ENCODE measurements at places on chromosomes 1 and 21.

- DNase-seq = no peak
Observed at GRCh38 chr1:20081353-20081810, 11.4 kb downstream of the PLA2G5 start.

DNA sequence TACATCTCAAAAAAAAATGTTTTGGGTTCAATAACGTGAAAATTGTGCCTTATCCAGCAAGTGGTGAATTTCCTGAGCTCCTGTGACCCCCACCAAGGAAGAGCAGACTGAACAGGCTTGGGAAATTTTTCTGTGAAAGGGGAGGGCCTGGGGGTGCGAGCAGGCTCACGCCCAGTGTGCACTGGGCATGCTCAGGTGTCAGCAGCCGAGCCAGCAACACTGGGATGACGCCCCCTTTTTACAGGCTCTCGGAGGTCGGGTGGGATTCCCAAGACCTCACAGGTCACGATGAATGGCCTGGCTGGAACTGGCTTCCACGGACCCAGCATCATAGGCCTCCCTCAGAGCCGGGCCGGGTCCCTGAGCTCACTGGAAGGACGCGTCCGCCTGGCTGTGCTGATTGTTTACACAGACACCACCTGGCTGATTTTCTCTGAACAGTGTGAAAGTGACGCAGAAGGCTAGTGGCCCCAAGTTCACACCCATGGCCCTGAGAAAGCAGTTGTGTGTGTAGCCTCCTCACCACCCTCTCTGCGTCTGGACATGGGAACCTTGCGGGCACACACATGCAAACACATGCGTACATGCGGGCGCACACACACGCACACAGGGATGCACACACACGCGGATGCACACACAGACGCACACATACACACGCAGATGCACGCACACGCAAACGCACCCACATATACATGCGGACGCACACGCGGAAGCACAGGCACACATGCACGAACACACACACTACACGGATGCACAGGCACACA lies 9.2 kb downstream of the CSTB start:
- DNase-seq = no peak

GRCh38 chr1:41449326-41449921 lies 35.1 kb downstream of the EDN2 start:
- DNase-seq = no peak

- no peak for DNase-seq
Observed at GRCh38 chr21:41054018-41054578, 113.9 kb upstream of the BACE2 start.

DNA sequence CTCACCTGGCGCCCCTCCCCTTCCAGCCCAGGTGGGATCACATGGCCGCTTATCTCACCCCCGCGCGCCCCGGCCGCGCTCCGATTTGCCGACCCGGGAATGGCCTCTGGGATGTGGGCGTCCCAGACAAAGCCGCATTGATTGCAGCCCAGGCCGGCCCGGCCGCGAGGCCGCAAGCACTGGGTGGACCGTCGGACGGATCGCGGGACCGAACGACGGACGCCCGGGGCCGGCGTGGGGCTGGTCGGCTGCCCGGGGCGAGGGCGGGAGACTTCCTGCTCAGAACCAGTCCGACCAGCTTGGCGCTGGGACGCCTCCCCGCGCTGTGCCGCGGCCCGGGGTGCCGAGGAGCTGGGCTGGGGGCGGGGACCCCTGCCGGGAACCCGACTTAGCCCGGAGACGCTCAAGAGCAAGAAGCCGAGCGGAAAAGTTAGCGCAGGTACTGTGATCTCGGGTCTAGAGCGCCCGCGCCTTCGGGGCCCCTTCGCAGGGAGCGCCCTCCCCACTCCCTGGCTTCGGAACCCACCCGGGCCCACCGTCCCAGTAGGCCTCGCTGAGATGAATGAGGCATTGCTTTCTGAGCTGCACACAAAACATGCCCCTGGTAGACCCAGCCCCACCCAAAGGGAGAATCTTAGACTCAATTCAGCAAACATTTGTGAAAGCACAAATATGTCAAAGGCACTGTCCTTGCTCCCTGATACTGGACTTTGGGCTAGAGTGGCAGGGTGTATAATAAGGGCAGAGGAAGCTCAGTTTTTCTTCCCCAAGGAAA lies 415 bp upstream of the LAD1 start:
- DNase-seq = no peak

Data from retinal pigment epithelial cell (primary cell).